ENCODE measurements at places on chromosomes 13 and 19.

- no peak for DNase-seq
These were observed 8.2 kb downstream of the ATP11A start for GRCh38 chr13:112697756-112698655.

GRCh38 chr19:46710687-46711086 is 6.2 kb downstream of the PRKD2 start:
- no peak for DNase-seq

GRCh38 chr19:32258167-32258566 is 87.2 kb upstream of the ZNF507 start:
- no peak for DNase-seq

DNA sequence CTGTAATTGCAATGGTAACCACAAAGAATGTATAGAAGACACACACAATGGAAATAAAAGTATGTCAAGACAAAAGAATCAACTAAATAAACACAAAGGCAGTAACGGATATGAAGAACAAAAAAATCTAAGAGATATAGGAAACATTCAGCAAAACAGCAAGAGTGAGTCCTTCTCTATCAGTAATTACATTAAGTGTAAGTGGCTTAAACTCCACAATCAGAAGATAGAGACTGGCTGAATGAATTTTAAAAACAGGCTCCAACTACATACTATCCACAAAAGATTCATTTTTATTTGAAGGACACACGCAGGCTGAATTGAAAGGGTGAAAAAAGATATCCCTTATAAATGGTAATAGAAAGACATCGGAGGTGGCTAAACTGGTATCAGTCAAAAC is 19.5 kb downstream of the ZNF616 start:
- DNase-seq, result no peak

DNA sequence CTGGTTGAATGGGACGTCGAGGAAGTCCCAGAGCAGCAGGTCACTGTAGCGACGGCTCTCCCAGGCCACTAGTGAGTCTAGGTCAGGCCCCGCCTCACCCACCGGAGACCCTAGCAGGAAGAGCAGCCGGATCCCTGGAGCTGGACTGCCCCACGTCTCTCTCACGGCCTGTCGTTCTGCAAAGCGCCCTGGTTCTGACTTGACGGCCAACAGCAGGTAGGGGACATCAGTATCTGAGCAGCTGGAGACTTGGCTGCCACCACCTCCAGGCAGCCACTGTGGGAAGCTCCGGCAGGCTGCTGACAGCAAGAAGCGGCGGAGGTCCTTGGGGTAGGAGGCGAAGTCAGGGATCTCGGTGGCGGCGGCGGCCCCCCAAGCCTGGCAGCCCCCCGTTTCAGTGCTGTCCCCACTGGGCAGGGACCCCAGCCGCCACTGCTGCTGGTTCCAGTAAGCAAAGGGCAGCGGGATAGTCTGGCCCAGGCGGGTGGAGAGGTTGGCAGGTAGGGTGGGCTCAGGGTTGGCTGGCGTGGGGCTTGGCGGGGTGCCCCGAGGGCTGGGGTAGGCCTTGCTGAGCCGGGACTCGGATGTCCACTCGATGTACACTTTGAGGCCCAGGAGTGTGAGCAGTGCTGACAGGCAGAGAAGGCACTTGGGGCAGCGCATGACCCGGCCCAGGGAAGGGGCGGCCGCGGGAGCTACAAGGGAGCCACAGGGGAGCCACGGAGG is 895 bp downstream of the B3GNT8 start:
- no peak for DNase-seq

DNA sequence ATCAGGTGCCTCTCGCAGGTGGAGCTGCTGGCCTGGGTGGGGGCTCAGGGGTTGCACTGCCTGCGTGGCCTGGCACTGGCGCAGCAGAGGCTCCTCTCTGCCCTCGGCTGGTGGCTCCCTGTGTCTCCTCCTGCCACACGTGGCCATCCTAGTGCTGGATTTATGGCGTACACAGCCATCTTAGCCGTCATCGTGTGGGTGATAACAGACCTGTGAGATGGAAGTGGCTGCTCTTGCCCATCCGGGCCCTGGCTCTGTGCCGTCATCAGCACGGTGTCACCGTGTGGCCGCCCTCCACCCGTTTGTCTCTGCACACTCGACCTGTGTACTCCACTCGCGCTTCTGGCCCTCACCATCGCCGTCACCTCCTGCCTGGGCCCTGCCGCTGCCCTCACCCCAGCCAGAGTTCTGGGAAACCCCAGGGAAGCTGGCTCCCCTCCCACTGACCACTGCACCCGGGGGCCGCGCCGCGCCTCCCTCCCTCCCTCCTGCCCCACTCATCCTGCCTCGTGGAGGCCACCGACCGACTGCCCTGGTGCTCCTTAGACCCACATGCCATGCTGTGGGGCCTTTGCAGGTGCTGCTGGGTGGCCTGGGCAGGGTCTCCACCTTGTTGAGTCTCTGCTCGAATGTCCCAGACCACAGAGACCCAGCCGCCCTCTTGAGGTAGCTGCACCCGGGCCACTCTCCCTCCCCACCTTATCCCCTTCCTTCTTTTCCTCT is 29.5 kb downstream of the TMEM255B start:
- no peak for DNase-seq

GRCh38 chr13:60501236-60501635 is 104.2 kb downstream of the TDRD3 start:
- DNase-seq, result no peak

DNA sequence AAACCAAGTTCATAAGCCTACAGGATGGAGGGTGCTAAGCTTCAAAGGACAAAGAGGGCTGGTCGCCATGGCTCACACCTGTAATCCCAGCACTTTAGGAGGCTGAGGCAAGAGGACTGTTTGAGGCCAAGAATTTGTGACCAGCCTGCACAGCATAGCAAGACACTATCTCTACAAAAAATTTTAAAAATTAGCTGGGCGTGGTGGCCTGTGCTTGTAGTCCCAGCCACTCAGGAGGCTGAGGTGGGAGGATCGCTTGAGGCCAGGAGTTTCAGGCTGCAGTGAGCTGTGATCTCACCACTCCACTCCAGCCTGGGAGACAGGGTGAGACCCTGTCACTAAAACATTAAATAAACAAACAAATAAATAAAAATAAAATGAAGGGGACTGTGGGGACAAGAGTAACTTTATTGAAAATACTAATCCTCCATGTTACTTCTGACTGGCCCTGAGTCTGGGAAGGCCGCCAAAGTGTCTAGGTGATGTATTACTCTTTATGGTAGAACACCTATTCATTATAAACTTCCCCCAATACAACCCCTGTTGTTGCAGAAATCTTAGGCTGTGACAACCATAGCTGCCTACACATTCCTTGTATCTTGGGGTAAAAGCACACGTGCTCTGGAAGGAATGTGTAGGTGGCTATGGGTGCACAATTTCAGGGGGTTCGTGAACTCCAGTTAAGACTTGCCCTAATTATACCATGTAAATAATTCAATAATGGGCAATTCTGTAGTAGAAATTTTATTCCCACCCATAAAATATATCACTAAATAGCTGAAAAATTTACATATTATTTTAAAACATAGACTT is 14.6 kb upstream of the URAD start:
- DNase-seq, result no peak
